HCT116 (cell line): ENCODE measurements at places on chromosomes 5 and 9. TPM values are rescaled to one million over a fixed set of nuclear protein-coding genes. Genes with fewer than 3 reads are reported as not detected.

Gene AMACR
- total RNA-seq, result 4.3 TPM

Gene ZNF366
- total RNA-seq, result not detected

Gene NR3C1
- 16.0 TPM for total RNA-seq

Gene BTNL3
- total RNA-seq, result not detected

Gene LRRTM2
- not detected for total RNA-seq

Gene FAM221B
- not detected for total RNA-seq

Gene OMD
- total RNA-seq, result not detected

Gene PIP5KL1
- 37.6 TPM for total RNA-seq

Gene DEPDC1B
- total RNA-seq, result 39.7 TPM

Gene SHOC1
- 1.1 TPM for total RNA-seq

Gene NUTM2G
- not detected for total RNA-seq

Gene HARS1
- 91.1 TPM for total RNA-seq

Gene PCDHB14
- 0.27 TPM for total RNA-seq
